ENCODE measurements at places on chromosomes 1 and 21.
A peak's percentile ranks its signal among the peaks of the same experiment; 100 is the strongest.

DNA sequence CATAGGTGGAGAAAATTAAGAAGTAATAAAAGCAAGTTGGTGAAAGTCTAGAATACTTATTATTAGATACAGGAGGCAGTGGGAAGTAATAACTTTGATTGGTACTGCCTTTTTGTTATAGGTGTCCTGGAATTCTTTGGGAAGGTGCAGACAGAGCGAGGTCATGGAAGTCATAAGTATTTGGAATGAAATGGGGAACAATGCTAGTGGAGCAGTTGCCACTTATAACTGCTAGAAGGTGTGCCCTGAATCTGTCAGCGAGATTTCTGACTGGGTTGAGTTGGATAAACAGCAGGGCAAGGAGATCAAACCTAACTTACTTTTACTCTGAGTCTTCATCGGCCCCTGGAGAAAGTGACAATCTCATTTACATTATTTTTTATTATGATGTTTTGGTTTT, 69.6 kb downstream of the LHX9 start:
- no peak for DNase-seq

- DNase-seq: peak; percentile 32
Observed at GRCh38 chr1:228021355-228022030, 14.7 kb downstream of the WNT3A start.

GRCh38 chr1:20569523-20570098, 17.2 kb downstream of the FAM43B start:
- no peak for DNase-seq

DNA sequence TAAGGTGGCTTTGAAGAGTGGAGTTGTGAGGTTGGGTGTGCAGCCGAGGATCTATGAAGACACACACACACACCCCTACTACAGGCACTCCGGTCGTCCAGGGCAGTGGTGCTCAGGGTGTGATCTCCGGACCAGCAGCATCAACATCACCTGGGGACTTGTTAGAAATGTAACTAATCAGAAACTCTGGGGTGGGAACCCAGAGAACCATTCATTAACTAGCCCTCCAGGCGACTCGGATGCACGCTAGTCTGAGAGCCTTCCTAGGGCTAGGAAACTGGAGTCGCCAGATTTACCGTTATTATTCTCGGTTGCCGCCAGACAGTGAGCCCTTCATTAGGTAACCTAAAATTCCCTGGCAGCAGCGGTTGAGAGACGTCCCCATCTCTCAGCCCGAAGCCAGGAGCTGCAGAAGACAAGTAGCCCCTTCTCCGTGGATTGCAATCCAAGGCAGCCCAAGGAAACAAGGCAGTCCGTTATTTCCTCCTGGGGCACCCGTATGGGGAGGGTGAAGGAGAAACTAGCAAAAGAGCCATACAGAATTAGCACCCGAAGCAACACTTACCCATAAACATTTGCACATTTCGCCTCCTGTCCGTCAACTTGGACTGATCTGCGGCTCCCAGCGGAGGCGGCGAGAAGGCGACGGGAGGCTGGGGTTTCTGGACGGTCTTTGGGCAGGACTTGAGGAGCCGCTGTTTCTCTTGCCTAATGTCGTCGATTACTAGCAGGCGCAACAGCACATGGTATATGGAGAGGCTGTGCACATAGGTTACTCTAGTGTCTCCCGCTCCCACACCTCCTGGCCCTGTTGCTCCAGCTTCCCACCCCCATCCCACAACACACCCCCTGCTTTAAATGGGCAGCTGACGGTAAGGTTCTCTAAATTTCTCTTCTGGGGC, 2.9 kb upstream of the CCN1 start:
- DNase-seq: no peak

DNA sequence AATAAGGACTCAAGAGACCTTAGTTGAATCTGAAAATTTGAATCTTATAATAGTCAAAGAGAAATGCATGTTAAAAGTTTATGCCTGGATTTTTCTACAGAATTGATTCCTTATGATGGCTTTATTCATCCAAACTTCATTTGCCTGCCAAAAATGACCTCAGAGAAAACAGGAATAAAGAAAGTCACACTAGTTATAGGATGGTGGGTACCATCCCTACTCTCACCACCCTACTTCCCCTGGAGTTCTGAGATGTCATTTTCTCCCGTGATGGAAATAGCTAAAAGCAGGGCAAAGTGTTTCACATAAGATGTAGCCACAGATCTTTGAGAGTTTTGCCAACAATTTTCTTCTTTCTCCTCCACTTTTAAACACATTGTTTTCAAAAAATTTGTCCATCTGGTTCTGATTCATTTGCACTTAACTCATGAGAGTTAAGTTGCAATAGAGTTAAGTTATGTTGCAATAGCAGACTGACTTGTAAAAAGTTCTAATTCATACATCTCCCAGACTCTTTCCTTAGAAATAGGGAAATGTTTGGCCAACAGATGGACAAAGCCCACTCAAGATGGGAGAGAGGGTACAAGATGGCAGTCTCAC, 384.6 kb downstream of the PLPP3 start:
- no peak for DNase-seq

GRCh38 chr21:44576025-44576420, 2.5 kb downstream of the KRTAP10-4 start:
- DNase-seq: no peak

DNA sequence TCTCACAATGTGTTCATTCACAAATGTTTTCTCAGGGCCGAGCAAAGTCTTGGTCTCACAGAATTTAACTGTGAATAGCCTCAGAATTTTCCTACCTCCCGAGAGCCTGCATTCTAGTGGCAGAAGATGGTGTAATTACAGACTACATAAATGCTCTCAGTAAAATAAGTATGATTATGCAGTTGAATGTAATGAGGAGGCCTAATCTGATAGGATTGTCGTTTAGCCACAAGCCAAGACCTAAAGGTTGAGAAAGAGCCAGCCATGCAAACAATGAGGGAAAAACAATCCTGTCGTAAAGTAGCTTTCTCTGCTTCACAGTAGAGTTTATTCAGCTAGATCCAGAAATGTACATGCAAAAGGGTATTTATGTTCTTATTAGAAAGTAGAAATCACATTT, 607.8 kb upstream of the B3GALT2 start:
- DNase-seq: no peak

GRCh38 chr21:46000182-46000730, 18.7 kb downstream of the COL6A1 start:
- peak; percentile 18 for DNase-seq

DNA sequence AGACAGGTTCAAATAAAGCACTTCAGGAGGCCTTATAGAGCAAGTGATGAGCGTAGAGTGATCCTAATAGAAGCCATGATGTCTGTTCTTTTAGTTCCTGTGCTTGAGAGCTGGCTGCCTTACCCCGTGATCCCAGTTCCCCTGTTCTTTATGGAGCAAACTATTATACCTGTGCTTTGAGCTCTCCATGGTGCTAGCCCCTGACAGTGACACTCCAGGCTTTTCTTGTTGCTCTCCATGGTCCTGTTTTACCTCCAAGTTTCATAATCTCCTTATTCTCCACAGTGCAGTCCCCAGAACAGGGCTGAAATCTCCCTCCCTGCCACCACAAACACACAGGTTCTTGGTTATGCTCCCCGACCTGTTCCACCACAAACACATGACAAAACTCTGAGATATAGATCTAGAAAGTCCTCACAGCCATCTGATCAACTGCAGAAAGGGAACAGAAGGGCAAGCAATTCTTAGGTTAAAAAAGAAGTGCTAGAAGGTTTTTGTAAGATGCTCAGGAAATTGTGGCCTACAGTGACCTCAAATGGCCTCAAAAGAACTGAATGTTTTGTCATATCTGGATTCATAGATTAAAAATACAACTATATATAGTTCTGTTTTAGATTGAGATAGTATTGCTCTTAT, 6.0 kb downstream of the CADM3 start:
- DNase-seq: no peak

DNA sequence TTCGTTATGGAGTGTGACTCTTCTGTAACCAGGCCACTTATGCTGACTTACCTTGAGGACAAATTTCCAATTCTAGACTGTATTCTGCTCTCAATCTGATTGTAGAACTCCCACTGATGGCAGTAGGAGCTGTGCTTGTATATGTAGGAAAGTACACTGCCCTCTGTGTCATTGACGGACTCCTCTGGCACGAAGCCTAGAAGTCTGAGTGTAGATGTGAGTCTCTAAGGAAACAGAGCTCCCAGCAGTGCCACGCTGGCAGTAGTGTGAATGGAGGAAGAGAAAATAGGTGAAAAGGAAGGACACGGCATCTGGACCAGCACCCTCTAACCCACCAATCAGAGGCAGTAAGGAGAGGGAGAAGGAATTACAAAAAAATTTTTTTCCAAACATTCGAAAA, 130.4 kb upstream of the ADGRL2 start:
- DNase-seq: peak; percentile 52

DNA sequence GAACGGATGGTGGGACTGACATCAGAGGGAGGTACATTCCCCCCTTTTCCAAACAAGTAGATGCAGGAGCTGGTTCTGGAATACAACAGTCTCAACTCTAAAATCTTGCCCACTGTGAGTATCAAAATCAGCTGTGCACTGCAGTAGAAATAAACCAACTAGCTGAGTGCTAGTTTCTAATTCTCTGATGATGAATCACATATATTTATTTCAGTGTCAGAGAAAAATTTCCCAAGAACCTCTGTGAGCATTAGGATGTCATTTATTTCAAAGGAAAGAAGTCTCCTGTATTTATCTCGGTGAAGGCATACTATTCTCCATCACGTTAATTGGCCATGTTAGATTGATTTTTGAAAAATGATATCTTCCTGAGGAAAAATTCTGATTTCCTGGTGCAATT, 67.1 kb downstream of the LHX9 start:
- DNase-seq: no peak

DNA sequence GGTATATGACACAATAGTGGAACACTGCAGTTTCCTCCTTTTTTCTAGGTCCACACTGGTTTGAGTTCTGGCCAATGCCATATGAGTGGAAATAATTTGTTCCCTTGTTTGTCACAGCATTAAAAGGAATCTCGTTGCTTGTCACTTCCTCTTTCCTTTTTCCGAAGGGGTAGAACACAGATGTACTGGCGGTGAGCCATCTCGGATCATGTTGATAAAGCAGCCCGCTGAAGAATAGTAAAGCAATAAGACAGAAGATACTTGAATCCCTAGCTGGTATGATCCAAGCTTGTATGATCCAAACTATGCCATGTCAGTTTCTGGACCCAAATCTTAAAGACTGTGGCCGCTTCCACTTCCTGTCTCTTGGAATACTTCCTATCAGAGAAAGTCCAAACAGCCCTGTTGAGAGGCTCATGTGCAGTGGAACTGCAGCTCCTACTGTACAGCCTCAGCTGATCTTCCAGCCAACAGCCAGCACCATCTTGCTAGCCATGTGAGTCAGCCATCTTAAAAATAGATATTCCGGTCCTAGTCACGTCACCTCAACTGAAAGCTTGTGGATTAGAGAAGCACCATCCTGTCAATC, 40.3 kb downstream of the CFHR5 start:
- DNase-seq: no peak

GRCh38 chr1:116460783-116461376, 87.8 kb downstream of the ATP1A1 start:
- DNase-seq: no peak

- no peak for DNase-seq
Observed at GRCh38 chr21:14300074-14300473, 82.9 kb downstream of the HSPA13 start.

DNA sequence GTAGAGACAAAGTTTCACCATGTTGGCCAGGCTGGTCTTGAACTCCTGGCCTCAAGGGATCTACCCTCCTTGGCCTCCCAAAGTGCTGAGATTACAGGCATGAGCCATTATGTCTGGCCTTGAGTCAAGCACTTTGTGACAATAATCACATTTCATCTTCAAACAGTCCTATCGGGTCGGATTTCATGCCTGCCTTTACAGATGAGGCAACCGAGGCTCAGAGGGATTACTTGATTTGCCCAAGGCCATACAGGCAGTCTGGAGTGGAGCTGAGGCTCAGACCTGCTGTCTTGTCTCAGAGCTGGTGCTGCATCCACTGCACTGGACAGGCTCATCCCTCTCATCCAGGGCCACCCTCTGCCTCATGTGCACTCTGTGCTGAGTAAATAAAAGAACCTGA, 26.6 kb downstream of the FAM151A start:
- no peak for DNase-seq

DNA sequence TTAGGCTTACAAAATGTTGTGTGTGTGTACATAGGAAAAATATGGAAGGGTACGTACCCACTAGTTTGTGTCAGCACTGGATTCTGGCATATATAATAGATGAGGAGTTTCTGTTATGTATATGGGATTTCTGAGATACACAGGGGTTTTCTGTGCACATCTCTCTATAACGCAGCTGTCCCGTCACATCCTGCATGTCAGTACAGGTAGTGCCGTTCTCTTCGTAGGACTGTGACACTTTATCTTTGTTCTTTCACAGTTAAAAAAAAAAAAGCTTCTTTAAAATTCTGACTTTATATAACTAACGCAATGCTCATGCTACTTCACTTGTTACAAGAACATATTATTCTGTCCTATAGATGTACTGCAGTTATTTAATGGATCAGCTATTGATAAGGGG, 42.9 kb downstream of the ADARB1 start:
- no peak for DNase-seq

- no peak for DNase-seq
Observed at GRCh38 chr21:34693192-34693810, 24.5 kb downstream of the CLIC6 start.

- no peak for DNase-seq
Observed at GRCh38 chr1:77994117-77994705, 10.5 kb upstream of the DNAJB4 start.

DNA sequence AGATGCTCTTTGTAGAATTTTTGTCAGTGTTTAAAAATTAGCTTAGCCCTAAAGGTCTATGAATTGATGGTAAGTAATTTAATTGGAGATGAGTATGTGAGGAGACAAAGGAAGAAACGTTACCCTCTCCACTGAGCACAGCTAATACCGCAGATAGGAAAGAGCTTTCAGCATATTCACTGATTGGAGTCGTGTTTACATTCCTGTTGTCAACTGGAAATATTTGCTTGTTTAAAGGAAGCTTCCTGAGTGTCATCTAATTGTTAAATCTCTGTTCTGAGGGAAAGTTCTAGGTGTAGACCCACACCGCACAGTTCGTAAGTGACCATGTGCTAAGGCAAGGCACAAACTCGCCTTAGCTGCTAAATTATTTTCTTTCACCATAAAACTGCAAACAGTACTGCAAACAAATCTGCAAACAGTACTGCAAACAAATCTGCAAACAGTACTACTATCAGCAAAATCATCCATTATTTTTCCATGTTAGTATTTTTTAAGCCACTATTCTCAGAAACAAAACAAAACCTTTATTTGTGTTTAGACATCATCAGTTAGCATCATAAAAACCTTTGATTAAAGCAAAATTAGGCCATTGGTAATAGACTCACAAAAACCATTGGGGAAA, 32.6 kb downstream of the TOMM20 start:
- DNase-seq: no peak

- peak; percentile 60 for DNase-seq
Observed at GRCh38 chr1:2233997-2234761, 6.1 kb downstream of the SKI start.

GRCh38 chr1:19772053-19772452, 27.7 kb downstream of the TMCO4 start:
- DNase-seq: peak; percentile 8
